Left lung (tissue), 14 donors: ENCODE measurements at places on chromosomes 5 and 9. TPM values are rescaled to one million over a fixed set of nuclear protein-coding genes. Genes with fewer than 3 reads are reported as not detected.

- no peak for DNase-seq
These were observed 103.8 kb upstream of the WWC1 start for GRCh38 chr5:168187614-168188013.

DNA sequence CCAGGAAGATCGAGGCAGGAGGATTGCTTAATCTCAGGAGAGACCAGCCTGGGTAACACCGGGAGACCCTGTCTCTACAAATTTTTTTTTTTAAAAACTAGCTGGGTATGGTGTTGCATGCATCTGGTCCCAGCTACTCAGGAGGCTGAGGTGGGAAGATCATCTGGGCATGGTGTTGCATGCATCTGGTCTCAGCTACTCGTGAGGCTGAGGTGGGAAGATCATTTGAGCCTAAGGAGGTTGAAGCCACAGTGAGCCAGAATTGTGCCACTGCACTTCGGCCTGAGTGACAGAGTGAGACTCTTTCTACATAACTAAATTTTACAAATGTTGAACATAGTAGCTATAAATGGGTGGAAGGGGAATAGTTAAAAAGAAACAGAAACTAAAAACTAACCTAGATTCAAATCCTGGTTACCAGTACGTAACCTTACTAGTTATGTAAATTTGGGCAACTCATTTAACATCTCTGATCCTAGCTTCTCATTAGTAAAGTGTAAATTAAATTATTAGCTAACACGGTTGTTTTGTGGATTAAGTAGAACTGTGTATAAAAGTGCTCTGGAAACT lies 41.7 kb downstream of the TMEM161B start:
- DNase-seq = no peak

- DNase-seq = peak; percentile 42
These were observed 523 bp downstream of the MAML1 start for GRCh38 chr5:179732918-179733771.

- no peak for DNase-seq
These were observed 42.0 kb downstream of the PDCD1LG2 start for GRCh38 chr9:5552301-5552700.

DNA sequence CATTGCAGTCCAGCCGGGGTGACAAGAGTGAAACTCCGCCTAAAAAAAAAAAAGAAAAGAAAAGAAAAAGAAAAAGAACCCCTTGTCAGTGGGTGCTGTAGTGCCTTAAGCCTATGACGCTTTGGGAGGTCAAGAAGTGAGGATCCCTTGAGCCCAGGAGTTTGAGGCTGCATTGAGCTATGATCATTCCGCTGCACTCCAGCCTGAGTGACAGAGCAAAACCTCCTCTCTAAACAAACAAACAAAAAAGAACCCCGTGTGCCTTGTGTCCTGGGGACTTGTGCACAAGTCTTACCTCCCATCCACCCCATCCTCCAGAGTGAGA lies 33.5 kb upstream of the STXBP1 start:
- no peak for DNase-seq

GRCh38 chr5:14241141-14241540 lies 98.0 kb downstream of the TRIO start:
- DNase-seq = no peak

DNA sequence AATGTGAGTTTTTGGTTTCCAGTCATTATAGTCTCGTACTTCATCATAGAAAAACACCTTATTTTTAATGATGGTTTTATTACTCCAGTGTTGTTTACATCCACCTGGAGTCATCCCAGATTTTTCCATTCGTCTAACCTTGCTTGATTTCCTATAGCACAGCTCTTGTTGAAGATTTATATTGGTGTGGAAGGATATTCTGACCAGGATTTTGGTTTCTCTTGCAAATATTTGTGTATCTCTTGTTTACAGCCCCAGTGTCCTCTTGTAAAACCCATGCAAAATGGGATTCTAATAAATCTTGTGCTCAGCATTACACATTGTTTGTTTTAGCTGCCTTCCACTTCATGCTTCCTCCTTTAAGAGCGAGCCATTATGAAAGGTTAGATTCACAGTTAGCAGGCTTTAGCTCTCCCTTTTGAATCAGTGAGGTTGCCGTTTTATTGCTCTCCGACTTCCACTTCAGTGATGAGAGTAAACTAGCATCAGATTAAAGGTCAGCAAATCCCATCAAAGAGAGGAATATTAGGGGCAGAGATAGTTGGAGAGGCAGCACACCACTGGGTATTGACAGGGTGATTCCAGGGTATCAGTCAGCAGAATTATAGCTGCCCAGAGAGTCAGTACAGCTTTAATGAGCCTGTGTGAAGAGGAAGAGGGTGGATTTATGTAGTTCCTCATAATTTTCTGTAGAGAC lies 157.1 kb downstream of the PBX3 start:
- DNase-seq = no peak

Gene LHX3
- not detected for polyA plus RNA-seq

DNA sequence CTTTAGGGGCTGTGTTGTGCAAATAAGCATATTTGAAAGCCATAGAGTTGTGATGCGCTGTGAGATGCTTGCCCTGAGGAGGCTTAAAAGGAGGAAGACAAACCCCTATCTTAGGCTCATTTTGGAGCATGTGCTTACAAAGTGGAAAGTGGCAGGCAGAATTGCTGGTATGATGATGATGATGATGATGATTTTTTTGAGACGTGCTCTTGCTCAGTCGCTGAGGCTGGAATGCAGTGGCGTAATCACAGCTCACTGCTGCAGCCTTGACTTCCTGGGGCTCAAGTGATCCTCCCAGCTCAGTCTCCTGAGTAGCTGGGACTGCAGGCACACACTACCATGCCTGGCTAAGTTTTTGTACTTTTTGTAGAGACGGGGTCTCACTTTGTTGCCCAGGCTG lies 1.7 kb downstream of the CNOT8 start:
- DNase-seq = no peak

DNA sequence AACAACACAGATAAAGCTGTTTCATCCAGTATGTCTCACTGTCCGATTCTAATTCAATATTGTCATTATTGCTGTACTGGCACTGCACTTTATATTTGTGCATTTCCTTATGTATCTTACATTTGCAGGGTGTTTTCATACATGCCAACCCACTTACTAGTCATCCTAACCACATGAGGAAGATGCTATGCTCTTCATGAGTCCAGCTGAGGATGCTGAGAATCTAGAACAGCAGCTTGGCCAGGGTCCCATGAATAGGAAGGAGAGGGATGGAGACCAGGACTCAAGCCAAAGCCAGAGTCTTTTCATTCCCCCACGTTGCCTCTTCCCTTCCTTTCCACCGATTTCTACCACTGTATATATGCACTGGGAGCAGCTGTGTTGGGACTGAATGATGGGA lies 292.8 kb upstream of the KLF4 start:
- DNase-seq = no peak

GRCh38 chr5:111731638-111732037 lies 25.4 kb downstream of the NREP start:
- no peak for DNase-seq

Gene KIF27
- polyA plus RNA-seq = 26.0 TPM

DNA sequence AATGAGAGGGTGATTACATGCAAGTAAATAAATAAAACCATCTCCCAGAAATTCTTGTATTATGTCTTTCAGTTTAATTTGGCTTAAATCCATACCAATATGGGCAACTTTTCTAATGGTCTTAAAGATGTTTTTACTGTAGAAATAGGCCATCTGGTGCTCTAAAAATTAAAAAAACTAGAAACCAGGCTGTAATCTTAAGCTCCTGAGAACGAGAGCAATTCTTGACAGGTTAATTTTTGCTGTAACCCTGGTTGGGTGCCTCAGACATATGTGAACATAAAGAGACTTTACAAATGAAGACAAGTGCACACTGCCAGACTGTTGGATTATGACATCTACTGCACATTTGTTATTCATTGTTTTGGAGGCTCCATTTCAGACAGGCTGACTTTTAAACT lies 246.8 kb upstream of the DAB2 start:
- no peak for DNase-seq

Gene FGF10
- polyA plus RNA-seq = 47.7 TPM

DNA sequence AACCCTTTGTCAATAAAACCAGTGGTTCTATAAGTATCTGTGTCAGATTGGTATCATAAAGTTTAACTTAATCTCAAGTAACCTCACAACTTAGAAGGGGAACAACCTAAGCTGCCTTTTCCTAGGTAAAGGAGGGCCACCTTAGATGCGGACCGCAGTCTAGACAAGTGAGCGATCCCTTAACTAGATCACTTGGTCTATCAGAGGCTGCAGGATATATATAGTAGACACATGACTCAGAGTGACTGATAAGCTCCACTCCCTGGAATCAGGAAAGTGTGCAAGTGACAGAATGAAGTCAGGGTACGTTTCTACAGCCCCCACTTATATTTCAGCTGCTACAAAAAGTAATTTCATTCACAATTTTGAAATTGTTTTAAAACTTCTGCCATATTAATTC lies 7.4 kb downstream of the REEP5 start:
- no peak for DNase-seq

Gene RNF224
- polyA plus RNA-seq = 3.2 TPM

Gene PTCH1
- 72.8 TPM for polyA plus RNA-seq

Gene ZFR
- 99.0 TPM for polyA plus RNA-seq

DNA sequence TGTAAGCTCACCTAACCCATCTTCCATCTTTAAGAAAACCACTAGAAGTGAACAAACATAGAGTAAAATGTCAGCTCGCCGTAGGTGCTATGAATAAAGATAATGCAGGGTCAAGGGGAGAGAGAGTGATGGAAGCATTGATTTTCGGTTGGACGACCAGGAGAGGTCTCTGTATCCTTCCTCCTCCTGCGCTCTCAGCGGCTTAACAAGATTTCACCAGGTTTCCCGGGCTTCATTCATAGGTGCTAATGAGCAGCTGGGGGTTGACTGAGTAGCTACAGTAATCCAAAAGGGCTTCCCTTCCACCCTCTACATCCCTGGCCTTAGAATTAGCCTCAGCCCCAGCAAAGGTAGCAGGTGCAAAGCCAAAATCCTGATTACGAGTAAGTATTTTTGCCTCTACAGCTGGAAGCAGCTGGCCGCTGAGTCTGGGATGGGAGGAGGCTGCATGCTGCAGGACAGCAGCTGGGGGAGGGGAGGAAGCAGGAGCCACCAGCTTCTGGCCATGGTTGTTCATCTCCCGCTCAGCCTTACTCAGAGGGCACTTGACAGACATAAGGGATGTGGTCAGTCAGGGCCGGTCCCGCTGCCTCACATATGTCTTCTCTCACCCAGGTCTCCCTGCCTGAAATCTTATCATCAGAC lies 112.0 kb upstream of the IL12B start:
- peak; percentile 25 for DNase-seq

- DNase-seq = no peak
These were observed 26.7 kb upstream of the ERCC6L2 start for GRCh38 chr9:95848764-95849163.

Gene ANKRD34B
- not detected for polyA plus RNA-seq

Gene HEMGN
- 6.7 TPM for polyA plus RNA-seq

GRCh38 chr5:156647034-156647451 lies 203.1 kb upstream of the PPP1R2B start:
- no peak for DNase-seq

- no peak for DNase-seq
These were observed 12.7 kb upstream of the DAB2 start for GRCh38 chr5:39437467-39437866.

Gene EFNA5
- 22.2 TPM for polyA plus RNA-seq

GRCh38 chr5:175282611-175283225 lies 161.3 kb downstream of the DRD1 start:
- no peak for DNase-seq

Gene WDR38
- polyA plus RNA-seq = 1.5 TPM

DNA sequence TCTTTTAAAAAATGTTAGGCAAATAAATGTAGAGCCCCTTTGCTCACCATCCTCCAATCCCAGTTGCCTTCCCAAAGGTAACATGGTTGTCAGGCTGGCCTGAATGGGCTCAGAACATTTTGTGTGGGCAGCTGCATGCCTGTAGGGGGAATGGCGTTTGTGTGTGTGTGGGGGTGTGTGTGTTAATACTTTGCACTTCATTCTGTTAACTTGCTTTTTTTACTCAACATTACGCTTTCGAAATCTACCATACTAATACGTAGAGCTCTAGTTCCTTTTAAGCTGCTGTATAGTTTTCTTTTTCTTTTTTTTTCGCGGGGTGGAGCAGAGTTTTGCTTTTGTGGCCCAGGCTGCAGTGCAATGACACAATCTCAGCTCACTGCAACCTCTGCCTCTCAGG lies 14.0 kb downstream of the MYOZ3 start:
- DNase-seq = no peak

GRCh38 chr9:106639873-106640568 lies 222.9 kb upstream of the ZNF462 start:
- no peak for DNase-seq
